ENCODE measurements at places on chromosomes 3 and 15.

- DNase-seq: no peak
Measured at GRCh38 chr3:134932035-134932434, 137.0 kb downstream of the EPHB1 start.

GRCh38 chr3:44870375-44871061 lies 3.9 kb upstream of the TGM4 start:
- no peak for DNase-seq

DNA sequence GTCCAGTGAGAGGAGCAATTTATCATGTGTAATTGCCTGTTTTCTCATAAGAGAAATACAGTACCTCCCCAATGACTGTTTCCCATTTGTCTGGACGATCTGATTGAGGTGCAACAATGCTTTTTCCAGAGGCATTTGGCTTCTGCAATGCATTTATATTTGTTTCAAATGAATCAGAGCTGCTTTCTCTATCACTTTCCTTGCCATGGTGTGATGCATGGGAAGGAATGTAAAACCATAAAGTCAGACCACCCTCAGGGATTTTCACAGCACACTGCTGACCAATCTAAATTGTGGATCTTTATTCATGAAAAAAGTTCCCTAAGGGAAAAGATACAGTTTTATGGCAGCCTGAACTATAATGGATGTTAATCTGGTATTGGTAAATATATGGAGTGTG lies 333.0 kb downstream of the ZNF385D start:
- DNase-seq: no peak

- no peak for DNase-seq
Measured at GRCh38 chr3:174342171-174342570, 517.0 kb upstream of the NAALADL2 start.

GRCh38 chr15:78906316-78906620 lies 33.6 kb downstream of the MORF4L1 start:
- DNase-seq: no peak

- no peak for DNase-seq
Measured at GRCh38 chr3:153688301-153689120, 432.7 kb upstream of the ARHGEF26 start.

DNA sequence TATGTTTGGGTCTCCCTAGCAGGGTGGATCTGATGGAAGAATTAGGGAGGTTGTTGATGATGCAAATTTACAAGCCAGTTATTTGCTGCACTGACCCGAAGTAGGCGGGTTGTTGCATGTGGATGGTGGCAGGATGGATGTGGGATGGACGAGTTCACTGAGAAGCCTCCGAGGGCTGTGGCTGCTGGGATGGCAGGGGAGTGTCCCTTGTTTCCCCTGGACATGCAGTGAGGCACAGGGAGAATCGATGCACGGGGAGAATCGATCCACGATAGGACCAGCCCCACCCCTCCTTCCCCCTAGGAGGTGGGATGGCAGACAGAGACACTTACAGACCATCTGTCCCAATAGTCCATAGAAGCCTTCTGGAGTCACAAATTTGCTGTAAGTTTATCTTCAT lies 31.0 kb upstream of the KLF13 start:
- DNase-seq: no peak

DNA sequence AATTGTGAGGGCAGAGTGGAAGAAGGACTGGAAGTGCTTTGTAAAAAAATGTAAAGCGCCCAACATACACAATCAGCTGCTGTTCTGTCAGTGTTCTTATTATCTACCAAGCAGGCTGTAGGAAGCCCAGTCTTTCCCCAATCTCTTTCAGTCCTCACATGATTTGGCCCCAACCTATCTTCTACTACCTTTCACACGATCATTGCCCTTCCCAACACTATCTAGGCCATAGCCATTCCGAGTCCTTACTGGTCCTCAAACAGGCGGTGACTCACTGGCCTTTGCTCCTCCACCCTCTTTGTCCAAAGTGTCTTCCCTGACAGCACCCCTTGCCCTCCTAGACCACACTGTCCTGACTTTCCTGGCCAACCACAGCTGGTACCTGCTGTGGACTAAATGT lies 861 bp upstream of the RFT1 start:
- DNase-seq: no peak

Data from GM12878 (cell line).